ENCODE measurements at places on chromosomes 2 and 18.
A peak's percentile ranks its signal among the peaks of the same experiment; 100 is the strongest.

GRCh38 chr2:104051766-104052165, 802.1 kb upstream of the POU3F3 start:
- no peak for DNase-seq

DNA sequence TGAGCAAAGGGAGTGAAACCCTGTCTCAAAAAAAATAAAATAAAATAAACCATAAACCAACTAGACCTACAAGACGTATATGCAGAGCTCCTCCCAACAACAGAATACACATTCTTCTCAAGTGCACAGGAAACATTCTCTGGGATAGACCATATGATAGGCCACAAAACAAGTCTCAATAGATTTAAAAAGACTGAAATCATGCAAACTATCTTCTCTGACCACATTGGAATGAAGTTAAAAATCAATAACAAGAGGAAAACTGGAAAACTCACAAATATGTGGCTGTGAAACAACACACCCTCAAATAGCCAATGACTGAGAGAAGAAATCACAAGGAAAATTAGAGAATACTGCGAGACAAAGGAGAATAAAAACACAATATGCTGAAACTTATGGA, 7.2 kb upstream of the AFG3L2 start:
- no peak for DNase-seq

DNA sequence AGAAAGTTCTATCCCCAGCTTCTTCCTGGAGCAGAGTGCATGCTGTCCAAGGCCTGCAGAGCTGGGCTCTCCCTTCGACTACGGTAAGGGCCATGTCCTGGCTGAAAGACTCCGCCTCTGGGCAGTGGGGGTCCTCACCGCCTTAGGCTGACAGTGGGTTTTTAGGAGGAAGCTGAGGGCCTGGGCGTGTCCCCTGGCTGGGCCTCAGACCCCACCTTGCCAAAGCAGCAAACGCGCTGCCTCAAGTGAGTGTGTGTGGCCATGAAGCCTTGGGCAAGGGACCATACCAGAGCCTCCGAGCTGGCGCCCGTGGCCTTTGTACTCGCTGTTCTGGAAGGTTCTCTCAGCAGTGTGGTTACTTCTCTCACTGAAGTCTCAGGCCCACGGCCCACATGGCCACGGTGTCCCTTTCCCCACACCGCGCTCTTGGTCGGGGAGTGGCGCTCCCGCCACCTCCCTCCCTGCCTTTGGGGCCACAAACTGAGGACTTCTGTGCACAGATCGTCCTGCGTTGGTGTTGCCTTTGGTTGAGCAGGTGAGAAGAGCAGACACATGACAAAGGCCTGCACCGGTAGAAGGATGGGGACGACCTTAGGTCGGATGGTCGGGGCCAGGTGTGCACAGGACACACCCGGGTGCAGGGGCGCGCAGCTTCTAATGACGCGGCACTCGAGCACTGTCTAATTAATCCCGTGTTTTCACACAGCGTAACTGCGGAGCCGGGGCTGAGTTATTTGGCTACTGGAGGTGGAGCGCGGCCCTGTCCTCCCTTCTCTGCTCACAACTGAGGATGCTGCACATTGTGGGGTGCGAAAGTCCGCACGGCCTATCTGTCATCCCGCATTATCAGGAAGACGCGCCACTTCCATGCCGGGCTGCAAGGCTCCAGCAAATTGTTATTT, 121.6 kb downstream of the PTGR3 start:
- no peak for DNase-seq

GRCh38 chr18:9716780-9717563, 8.9 kb downstream of the RAB31 start:
- DNase-seq, result no peak

GRCh38 chr2:29777161-29777560, 144.2 kb downstream of the ALK start:
- DNase-seq, result no peak

DNA sequence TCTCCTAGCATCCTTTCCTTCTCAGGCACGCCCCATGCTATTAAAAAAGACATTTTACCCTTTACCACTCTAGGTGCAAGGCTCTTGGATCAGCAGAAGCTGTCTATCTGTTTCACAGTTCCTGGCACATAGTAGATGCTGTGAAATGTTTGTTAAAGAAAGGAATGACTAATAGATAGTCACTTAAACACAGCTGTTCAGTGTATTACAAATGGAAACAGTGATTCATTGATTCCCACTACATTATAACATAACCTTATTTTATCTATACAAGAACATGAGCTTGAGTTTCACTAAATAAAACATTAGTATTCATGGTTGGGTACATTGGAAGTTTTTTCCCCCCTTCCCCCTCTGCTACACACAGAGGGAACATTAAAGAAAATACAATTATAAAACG, 142.1 kb downstream of the ASXL3 start:
- no peak for DNase-seq

DNA sequence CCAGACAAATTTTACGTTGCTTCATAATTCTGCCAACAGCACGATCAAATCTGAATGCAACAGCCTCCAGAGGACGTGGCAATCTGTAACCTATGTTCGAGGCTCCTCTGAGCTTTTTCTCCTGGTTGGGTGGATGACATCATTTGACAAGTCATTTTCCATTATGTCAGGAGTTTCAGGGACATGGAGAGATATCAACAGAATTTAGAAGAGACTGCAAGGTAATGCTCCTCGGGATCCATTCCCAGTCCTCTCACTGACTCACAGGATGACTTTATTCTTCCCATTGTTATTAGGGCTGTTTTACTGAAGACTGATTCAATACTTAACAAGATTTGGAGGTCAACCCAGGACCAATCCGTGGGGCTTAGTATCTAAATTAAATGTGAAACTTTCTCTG, 72.5 kb upstream of the RNF152 start:
- DNase-seq, result no peak

GRCh38 chr2:98825404-98825803, 94.5 kb upstream of the MGAT4A start:
- DNase-seq, result no peak

GRCh38 chr2:8998418-8999101, 4.9 kb downstream of the MBOAT2 start:
- no peak for DNase-seq

DNA sequence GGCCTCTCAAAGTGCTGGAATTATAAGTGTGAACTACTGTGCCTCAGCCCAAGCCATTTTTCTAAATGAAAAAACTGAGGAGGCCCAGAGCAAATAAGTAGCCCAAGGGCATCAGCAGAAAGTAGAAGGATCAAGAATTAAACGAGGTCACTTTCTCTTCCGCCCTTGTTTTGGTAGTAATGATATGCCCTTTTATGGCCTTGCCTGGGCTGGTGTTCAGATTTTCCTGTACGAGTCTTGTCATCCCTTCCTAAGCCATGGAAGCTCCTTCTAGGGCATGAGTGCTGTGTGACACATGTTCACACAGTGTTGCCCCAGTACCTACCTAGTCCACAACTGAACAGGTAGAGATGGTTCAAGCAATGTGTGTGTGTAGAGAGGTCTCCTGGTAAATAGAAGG, 6.6 kb downstream of the HPCAL1 start:
- DNase-seq, result no peak

GRCh38 chr18:25146512-25146910, 205.5 kb downstream of the ZNF521 start:
- no peak for DNase-seq

GRCh38 chr18:49024804-49025421, 74.1 kb upstream of the SMAD7 start:
- DNase-seq, result no peak

DNA sequence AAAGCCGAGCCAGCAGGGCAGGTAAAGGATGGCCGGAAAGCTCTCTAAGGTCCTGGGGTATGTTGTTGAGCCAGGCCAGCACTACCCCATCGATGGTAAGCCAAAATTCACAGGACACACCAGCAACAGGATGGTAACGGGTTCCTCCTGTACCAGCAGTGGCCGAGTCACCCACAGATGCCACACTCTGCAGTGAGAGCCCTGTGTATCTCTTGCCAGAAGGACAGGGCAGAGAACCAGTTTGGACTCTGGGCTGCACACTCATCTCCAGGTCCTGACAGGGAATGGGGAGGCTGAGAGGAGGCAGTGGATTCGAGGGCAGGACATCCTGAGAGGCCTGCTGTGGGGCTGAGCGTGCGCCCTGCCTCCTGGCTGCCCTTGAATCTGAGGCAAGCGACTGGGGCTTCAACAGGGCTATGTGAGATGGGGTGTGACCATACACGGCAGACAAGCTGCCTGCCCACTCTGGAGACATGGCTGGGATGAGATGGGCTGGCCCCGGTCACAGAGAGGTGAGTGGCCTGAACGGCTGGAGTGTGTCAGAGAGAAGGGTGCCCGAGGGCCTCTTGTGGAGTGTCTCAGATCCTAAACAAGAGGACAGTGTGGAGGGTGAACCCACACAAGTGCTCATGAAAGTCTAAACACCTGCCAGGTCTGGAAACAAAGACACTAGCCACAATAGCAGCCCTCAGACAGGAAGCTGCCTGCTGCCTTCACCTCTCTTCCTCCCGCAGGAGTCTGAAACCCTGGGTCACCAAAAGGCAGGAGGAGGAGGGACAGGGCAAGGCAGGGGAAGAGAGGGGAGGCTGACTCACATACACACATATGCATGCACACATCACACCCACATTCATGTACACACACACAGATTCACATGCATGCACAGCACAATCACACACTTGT, 182.3 kb downstream of the LOXHD1 start:
- peak; percentile 7 for DNase-seq

GRCh38 chr18:8811115-8811514, 105.8 kb downstream of the MTCL1 start:
- DNase-seq, result no peak

- DNase-seq, result no peak
Measured at GRCh38 chr2:172021074-172021931, 21.6 kb downstream of the METAP1D start.

DNA sequence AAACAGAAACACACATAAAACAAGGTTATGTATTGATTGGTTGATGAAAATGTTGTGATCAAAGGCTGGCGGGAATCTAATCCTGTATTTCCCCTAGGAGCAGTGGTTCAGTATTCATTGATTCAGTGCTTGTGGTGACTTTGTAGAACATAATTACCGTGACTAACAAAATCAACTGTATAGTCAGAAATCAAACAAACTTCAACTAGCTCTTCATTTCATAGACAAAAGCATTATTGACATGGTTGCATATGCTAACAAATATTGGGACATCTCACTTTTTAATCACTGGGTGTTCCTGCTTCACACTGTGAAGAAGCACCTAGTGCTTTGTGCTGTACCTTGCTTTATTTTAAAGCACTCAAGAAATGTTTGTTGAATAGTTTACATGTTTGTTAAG, 41.4 kb downstream of the USP14 start:
- DNase-seq, result peak; percentile 73

DNA sequence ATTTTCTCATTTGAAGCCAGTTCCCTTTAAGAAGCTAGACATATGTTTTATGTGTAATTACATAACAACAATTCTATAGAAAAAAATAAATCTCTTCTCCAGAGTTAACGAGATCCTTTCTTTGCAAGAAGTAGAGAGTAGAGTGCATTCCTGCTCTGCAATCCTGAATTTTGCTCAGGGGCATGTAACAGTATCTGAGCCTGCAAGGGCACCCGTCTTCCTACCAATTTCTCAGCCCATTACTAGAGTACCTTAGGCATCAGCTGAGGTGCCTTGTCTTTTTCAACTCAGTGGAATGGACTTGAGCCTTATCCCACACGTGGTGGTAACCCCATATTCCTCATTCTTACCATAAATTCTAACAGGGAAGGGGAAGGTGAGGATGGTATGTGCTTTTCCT, 205.9 kb downstream of the IKZF2 start:
- no peak for DNase-seq

- DNase-seq, result no peak
Measured at GRCh38 chr18:56559044-56559443, 79.3 kb downstream of the TXNL1 start.

GRCh38 chr2:218286570-218287459, 5.5 kb downstream of the TMBIM1 start:
- DNase-seq, result no peak

GRCh38 chr2:57758686-57759085, 287.9 kb upstream of the VRK2 start:
- no peak for DNase-seq

GRCh38 chr18:58572181-58572580, 56.7 kb downstream of the ALPK2 start:
- no peak for DNase-seq

DNA sequence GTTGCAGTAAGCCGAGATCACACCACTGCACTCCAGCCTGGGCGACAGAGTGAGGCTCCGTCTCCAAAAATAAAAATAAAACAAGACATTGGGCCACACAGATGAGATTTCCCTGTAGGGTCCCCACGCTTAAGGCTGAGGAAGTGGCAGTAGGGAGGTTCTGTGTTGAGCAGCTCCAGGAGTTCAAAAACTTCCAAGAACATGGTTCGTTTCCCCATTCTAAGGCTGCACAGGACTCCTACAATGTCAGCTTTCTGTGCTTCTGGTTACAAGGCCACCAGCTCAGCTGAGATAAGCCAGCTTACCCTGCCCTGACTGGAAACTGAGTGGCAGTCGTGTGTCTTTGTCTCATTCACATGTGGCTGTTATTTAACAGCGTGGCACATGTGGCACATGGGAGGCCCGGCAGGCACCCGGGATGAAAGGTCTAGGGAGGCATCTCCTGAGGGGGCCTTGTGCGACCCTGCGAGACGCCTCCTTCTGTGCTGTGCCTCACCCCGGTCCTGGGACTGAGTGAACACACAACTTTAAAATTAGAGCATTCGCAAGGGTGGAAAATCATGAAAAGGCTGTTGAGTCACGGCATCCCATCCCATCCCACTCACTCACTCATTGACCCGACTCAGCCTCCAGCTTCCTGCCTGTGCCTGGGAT, 7.7 kb downstream of the ITGB1BP1 start:
- no peak for DNase-seq

- no peak for DNase-seq
Measured at GRCh38 chr2:171289316-171289715, 128.6 kb upstream of the TLK1 start.

DNA sequence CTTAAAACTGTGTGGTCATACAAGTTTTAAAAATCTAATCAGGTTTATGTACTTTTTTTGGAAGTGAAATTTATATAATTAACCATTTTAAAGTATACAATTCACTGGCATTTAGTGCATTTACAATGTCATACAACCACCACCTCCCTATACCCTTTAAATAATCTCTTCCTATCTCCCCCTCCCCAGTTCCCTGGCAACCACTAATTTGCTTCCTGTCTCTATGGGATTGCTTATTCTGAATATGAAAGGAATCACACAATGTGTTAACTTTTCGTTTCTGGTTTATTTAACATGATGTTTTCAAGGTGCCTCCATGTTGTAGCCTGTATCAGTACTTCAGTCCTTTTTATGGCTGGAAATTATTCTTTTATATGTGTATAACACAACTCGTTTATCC, 19.4 kb downstream of the CHMP3 start:
- no peak for DNase-seq

All from NCI-H774 (cell line).